Esophagus squamous epithelium (tissue), 5 donors: ENCODE measurements at places on chromosomes 1 and 21. TPM values are rescaled to one million over a fixed set of nuclear protein-coding genes. Genes with fewer than 3 reads are reported as not detected.

LEMD1 gene
- total RNA-seq, result 1.1 TPM

RRP15 gene
- 4.6 TPM for total RNA-seq

DNA sequence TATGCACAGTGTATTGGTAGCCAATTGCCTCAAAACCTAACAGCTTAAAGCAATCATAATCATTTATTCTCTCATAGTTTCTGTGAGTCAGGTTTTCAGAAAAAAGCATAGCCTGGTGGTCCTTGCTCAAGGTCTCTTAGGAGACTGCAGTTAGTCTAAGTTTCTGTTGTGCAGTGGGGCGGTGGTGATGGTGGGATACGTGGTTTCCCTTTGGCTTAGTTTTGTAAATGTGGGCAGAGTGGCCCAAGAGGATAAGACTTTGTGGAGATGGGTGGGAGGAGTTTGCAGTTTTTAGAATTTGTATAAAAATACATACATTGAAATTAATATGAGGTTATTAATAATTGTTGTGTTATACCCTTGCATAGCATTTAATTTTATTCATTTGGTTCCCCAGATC lies 68.6 kb downstream of the NOS1AP start:
- no peaks in the 10 kb centered on the region for H3K27me3 ChIP-seq
- H3K4me1 ChIP-seq, result peaks cover 8% of the 10 kb centered on the region
- DNase-seq, result no peak
- H3K27ac ChIP-seq, result no peak overlapping the region

DNA sequence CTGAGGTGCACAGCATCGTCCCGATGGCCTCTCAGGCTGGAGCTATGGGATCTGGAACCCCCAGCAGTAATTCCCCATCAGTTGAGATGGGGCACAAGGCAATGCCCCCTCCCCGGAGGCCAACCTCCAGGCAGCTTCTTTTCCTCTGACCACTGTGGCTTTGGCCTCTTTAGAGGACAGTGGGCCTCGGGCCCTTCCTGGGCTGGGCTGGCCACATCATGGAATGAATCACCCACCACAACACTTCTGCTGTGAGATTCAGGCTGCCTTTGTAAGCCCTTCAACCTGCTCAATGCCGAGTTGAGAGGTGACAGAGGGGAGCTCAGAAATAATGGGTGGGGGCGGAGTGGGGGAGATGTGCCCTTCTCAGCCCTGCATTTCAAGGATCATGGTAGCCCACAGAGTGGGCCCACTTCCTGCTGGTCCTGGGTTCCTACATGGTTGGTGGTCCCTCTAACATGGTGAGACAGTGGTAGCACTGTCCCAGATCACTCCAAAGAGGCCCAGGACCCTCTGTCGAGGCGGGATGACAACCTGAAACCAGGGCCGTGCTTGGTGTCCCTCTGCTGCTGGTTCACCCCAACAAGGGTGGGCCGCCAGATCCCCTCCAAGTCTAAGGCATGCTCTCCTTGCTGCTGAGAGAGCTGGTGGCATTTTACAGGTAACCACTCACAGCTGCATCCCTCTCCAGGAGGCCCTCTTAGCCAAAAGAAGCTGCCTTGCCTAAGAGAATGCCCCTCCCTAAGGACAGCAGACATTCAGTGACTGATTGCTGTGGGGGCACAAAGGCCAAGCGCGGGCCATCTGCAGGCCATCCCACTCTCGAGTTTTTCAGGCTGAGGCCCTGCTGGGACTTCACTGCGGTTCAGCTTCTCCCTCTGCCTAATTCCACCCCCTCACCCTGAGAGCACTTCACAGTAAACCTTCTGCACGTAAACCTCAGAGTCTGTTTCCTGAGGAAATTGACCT lies 29.7 kb upstream of the EVA1B start:
- H3K27ac ChIP-seq, result peak overlapping the region; percentile 89
- no peak overlapping the region for H3K4me3 ChIP-seq
- H3K27me3 ChIP-seq, result no peaks in the 10 kb centered on the region
- H3K4me1 ChIP-seq, result peaks cover 36% of the 10 kb centered on the region

- no peaks in the 10 kb centered on the region for H3K36me3 ChIP-seq
- H3K27me3 ChIP-seq, result peaks cover 72% of the 10 kb centered on the region
- no peak overlapping the region for H3K27ac ChIP-seq
Measured at GRCh38 chr1:18547460-18547859, 66.7 kb downstream of the KLHDC7A start.

GRCh38 chr1:163162381-163162914 lies 40.3 kb downstream of the RGS5 start:
- H3K36me3 ChIP-seq, result no peaks in the 10 kb centered on the region
- no peak overlapping the region for H3K4me3 ChIP-seq
- H3K27ac ChIP-seq, result peak overlapping the region; percentile 51
- peaks cover 21% of the 10 kb centered on the region for H3K4me1 ChIP-seq
- no peaks in the 10 kb centered on the region for H3K27me3 ChIP-seq
- no peak for DNase-seq

DNA sequence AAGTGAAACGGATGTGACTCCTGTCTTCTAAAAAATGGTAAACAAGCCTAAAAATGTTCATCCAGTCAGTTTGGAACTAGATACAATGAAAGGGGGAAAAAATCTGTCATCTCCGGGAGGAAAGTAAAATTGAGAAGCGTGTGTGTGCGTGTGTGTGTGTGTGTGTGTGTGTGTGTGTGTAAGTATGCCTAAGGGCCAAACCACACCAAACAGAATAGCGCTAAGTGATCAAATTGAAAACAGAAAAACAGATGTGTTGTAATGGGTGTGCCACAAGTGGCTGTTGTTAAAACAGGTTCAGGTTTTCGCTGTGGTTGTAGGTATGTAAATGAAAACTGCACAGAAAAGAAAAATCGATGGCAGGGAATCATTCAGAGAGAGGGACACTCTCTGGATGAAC lies 106.7 kb downstream of the RNF220 start:
- H3K36me3 ChIP-seq, result no peaks in the 10 kb centered on the region
- H3K27ac ChIP-seq, result no peak overlapping the region
- H3K4me3 ChIP-seq, result no peak overlapping the region
- no peak for DNase-seq

- no peaks in the 10 kb centered on the region for H3K36me3 ChIP-seq
- no peaks in the 10 kb centered on the region for H3K27me3 ChIP-seq
- no peak overlapping the region for H3K27ac ChIP-seq
- no peak for DNase-seq
- H3K4me1 ChIP-seq, result no peaks in the 10 kb centered on the region
- H3K4me3 ChIP-seq, result no peak overlapping the region
Measured at GRCh38 chr1:226429858-226430715, 22.2 kb upstream of the PARP1 start.

- H3K4me3 ChIP-seq, result no peak overlapping the region
- H3K36me3 ChIP-seq, result no peaks in the 10 kb centered on the region
- DNase-seq, result no peak
- no peaks in the 10 kb centered on the region for H3K27me3 ChIP-seq
Measured at GRCh38 chr1:168567007-168567406, 9.4 kb upstream of the XCL1 start.

GRCh38 chr1:37167479-37167878 lies 133.2 kb upstream of the GRIK3 start:
- no peak overlapping the region for H3K27ac ChIP-seq
- H3K4me1 ChIP-seq, result no peaks in the 10 kb centered on the region
- no peak for DNase-seq
- H3K36me3 ChIP-seq, result no peaks in the 10 kb centered on the region
- H3K27me3 ChIP-seq, result peaks cover 30% of the 10 kb centered on the region
